ENCODE measurements at places on chromosomes 7 and 10.

DNA sequence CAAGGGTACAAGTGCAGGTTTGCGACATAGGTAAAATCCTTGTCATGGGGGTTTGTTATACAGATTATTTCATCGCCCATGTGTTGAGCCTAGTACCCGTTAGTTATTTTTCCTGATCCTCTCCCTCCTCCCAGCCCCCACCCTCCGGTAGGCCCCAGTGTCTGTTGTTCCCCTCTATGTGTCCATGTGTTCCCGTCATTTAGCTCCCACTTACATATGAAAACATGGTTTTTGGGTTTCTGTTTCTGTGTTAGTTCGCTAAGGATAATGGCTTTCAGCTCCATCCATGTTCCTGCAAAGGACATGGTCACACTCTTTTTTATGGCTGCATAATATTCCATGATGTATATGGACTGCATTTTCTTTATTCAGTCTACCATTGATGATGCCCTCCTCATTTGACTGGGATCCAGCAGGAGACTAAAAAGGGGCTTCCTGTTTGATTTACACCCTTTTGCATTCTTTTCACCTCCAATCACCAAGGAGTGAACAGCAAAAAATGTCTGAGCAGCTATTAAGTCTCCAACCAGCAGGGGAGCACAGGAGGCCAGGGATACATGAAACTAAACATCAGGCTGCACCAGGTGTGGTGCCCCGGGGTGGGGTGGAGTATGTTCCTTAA lies 188.2 kb downstream of the SKIDA1 start:
- no peak for DNase-seq

GRCh38 chr7:17466216-17466615 lies 167.8 kb downstream of the AHR start:
- no peak for DNase-seq

GRCh38 chr7:81197266-81197665 lies 278.4 kb upstream of the SEMA3C start:
- DNase-seq = no peak

DNA sequence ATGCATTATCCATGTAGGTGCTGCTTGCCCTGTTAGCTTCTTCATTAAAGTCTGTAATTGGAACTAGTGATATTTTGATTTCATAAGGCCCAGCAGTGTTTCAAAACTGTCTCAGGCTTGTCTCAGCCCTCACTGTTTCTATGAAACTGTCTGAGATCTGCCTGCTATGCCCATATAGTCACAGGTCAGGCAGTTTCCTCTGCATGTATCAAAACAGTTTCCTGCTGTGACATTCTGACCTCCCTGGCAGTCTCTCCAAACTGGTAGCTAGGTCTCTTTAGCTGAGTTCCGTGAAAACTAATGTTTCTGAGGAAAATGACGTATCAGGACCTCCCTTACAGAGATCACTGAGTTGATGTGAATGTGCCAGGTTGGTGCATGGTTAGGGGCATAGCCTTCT lies 18.9 kb upstream of the SEMA3D start:
- no peak for DNase-seq

GRCh38 chr10:3045471-3046209 lies 21.7 kb upstream of the PFKP start:
- no peak for DNase-seq

DNA sequence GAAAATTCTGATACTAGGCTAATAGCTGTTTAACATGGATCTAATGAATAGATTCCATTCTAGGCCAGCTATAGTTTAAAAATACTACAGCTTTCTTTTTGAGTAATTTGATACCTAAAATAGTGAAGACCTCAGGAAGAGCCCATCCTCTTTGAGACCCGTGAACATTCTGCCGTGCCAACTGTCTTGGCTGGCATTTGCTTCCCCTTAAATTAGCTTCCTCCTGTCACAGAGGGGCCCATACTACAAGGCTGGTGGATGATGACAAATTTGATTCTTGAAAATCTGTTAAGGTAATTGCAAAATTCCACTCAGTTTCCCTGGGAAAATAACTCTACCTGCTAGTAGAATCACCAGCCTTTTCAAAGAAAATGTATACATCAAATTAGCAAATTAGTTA lies 385.0 kb downstream of the DPP6 start:
- DNase-seq = no peak

DNA sequence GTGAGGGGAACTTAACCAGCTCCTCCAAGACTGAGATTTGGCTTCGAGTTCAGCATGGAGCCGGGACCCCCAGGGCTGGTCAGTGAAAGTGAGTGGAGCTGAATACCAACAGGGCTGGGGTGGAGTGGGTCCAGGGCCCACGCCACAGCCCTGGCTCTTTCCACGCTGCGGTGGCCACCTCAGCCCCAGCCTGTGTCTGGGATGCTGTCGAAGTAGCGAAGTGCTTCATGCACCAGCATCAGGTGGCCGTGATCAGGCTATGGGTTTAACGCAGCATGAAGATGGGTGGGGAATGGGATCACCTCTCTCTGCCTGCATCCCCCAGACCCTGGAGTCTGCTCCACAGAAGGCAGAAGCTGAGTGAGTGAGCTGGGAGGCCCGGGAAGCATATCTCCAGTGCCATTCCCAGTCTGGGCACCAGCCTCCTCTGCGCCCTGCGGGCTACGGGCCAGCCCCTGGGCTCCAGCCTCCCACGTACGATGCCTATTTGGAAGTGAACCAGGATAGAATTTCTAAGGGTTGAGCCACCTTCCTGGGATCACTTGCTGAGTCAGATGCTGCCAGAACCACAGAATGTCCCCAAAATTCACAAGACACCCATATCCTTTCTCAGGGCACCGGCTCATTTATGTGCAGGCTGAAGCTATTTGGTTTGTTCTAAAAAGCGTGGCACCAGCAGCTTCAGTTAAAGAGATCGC lies 131.1 kb upstream of the CHST15 start:
- DNase-seq = no peak

DNA sequence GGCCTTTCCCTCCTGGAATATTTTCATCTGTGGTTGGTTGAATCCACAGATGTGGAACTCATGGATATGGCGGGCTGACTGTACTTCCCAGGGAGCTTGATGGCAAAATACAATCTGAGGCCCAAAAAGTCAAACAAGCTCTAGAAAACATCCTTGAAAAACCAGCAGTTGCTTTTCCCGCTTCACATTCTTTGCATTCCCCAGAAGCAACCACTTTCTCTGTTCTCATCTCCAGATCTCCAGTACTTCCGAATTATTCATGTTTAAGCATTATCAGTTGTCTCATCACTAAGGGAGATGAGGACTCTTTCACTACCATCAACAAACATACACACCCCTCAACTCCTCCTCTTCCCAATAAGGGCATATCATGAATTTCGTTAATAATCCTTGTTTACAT lies 55.3 kb downstream of the KIF5B start:
- no peak for DNase-seq

- peak; percentile 30 for DNase-seq
Measured at GRCh38 chr10:100653957-100654781, 91.2 kb upstream of the PAX2 start.

DNA sequence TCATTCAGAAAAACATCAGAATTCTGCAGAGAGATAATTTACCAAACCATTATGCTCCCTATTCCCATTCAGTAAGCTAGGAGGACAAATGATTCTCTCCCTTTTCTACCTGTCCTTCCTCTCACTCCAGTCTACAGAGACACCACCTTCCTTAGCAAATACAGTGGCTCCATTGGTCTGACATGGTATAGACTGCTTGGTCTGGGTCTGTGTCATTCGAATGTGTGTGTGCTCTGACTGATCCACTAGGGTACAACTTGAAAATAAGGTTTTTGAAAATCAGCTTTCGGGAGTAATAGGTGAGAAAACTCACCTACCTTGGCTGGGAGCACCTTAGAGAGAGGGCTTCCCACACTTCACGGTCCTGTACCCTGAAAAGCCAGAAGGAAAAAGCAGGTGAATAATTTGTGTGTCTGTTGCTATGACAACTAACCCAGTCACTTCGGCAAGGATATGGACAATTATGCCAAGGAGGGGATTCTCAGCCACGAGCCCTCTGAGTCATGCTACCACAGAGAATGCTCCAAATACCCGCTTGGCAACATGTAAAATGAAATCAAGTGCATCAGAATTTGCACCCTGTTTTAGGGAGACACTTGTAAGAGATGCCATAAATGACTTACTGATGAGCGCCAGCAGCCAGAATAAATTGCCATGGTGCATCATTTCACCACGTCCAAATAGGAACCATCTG lies 114.5 kb upstream of the PRKCQ start:
- DNase-seq = no peak

DNA sequence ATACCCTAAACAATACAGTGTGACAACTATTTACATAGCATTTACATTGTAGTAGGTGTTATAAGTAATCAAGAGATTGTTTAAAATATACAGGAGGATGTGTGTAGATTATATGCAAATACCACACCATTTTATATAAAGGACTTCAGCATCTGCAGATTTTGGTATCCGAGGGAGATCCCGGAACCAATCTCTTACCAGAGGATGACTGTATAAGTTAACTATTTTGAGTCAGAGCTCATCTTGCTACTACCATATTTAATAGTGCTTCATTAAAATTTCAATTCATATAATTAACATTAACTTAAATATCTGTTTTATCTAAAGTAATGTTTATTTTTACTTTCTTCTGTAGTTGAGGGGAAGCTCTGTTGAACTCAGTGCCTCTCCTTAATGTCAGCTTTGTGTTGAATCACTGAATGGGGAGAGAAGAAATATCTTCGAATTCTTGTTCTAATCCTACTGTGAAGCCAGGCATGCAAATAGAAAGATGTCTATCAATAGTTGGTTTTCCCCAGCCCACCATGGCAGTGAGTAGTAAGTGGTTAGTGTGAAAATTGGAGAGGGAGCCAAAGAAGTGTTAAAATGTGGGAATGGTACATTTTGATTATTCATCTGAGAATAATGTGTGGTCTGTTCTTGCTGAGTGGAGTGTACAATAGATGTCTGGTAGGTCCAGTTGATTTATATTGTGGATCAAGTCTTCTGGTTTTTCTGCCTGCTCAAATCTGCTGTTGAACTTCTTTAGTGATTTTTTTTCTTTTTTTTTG lies 90.1 kb upstream of the CYP26C1 start:
- DNase-seq = no peak

- no peak for DNase-seq
Measured at GRCh38 chr10:352476-353235, 217.4 kb downstream of the ZMYND11 start.

- peak; percentile 35 for DNase-seq
Measured at GRCh38 chr10:3784510-3785250, at the start of gene KLF6. TSS of gene KLF6 (minus strand) at chr10:3785209. CDS start at chr10:3785014, 195 bp downstream.

DNA sequence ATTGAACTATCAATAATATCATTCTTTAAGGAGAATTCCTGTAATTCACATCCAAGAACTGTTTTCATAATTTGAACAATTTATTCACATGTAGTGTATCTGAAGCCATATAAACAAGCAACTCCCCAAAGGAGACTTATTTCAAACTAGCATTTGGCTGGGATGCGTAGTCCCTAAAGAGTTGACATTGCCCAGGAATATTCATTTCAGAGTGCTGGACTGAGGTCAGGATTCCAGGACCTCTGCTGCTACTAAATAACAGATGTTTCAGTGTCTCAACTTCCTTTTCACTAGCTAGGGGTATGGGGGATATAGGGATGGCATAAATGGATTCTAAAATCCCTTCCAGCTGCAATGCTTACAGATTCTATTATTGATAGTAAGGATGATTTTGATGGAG lies 177.0 kb downstream of the TSPAN12 start:
- no peak for DNase-seq

DNA sequence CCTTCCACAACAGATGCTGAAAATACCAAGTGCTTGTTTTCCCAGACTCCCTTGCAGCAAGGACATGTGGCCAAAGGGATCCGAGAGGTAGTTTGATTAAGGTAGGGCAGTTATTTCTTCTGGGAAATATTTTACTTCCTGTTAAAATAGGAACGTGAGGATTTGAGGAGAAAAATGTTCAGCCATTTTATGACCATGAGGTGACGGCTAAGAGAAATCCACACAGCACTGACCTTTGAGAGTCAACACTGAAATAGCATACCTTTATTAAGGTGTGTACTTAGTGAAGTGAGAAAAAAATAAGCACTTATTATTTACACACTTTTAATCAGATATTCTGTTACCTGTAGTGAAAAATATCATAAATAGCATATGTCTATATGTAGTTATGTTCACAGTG lies 133.9 kb downstream of the PPP1R3A start:
- no peak for DNase-seq

GRCh38 chr10:95395947-95396449 lies 105.2 kb upstream of the PDLIM1 start:
- DNase-seq = no peak

GRCh38 chr7:75881436-75882095 lies 2.7 kb downstream of the RHBDD2 start:
- DNase-seq = no peak

- DNase-seq = no peak
Measured at GRCh38 chr10:8393531-8393930, 339.0 kb downstream of the GATA3 start.

- DNase-seq = no peak
Measured at GRCh38 chr10:13859979-13860654, 273.4 kb downstream of the PRPF18 start.

- DNase-seq = no peak
Measured at GRCh38 chr10:103168438-103168837, 24.6 kb downstream of the NT5C2 start.

DNA sequence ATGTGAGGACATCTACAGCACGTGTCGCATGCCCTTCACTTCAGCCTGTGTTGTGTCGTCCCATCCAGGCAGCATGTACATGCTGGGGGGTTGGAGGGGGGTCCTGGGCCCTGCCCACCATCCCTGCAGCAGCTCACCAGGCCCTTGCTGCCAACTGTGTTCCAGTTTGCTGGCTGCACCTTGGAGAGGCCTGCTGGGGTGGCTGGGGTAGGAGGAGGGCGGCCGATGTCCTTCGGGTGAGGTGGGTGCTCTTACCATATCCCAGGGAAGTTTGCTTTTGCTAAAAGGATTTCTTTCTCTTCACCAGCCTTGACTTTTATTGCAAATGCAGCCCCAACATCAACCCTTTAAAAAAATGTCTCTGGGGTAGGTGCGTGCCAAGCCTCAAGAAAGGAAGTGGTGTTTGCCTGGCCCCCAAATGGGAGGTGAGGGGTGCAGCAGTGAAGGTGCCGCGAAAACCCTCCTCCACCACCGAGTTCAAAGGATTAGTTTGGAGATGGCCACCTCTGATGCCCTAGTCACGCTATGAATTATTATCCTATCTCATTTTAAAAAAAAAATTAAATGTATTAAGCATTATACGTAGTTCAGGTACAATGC lies 165.8 kb upstream of the KLF6 start:
- no peak for DNase-seq

- no peak for DNase-seq
Measured at GRCh38 chr7:138665669-138666140, 35.5 kb downstream of the SVOPL start.

DNA sequence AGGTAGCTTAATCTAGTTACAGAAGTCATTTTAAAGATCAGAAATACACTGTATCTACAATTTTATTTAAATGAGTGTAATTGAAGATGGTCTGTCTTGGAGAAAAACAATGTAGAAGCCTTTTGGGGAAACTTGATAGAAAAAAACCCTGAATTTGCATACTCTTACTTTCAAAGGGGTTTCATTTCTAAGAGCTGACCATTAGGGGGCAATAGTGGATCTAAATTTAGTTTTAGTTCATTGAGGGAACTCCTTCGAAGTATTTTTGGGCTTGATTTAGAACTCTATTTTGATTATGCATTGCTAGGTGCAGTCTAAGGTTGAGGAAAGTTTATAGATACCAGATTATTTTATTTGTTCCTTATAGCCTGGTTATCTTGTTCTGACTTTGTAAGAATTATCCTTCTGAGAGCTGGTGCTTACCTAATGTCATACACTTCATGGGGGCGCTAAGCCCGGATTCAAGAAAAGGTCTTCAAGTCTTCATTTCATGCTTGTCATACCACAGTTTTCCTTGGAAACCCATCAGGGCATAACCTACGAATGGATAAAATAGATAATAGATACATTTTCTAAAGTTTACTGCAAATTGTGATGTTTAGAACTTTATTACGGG lies 69.1 kb upstream of the MXI1 start:
- peak; percentile 61 for DNase-seq

- no peak for DNase-seq
Measured at GRCh38 chr7:42545049-42545724, 308.2 kb upstream of the GLI3 start.

Measured in SK-N-DZ (cell line).